ENCODE measurements at places on chromosomes 1 and 21.

- H3K36me3 ChIP-seq: no peaks in the 10 kb centered on the region
- H3K27me3 ChIP-seq: no peaks in the 10 kb centered on the region
- no peak overlapping the region for H3K4me3 ChIP-seq
- no peak for DNase-seq
- H3K4me1 ChIP-seq: peaks cover 12% of the 10 kb centered on the region
Measured at GRCh38 chr1:27476237-27476636, 13.7 kb downstream of the WASF2 start.

- H3K36me3 ChIP-seq: no peaks in the 10 kb centered on the region
- no peak overlapping the region for H3K4me3 ChIP-seq
- H3K27ac ChIP-seq: no peak overlapping the region
- no peak for DNase-seq
Measured at GRCh38 chr1:87061742-87062156, 147.3 kb downstream of the HS2ST1 start.

- no peaks in the 10 kb centered on the region for H3K36me3 ChIP-seq
- no peaks in the 10 kb centered on the region for H3K4me1 ChIP-seq
- no peak overlapping the region for H3K4me3 ChIP-seq
- no peak for DNase-seq
- H3K27ac ChIP-seq: no peak overlapping the region
Measured at GRCh38 chr21:36045993-36046392, 14.3 kb downstream of the SETD4 start.

DNA sequence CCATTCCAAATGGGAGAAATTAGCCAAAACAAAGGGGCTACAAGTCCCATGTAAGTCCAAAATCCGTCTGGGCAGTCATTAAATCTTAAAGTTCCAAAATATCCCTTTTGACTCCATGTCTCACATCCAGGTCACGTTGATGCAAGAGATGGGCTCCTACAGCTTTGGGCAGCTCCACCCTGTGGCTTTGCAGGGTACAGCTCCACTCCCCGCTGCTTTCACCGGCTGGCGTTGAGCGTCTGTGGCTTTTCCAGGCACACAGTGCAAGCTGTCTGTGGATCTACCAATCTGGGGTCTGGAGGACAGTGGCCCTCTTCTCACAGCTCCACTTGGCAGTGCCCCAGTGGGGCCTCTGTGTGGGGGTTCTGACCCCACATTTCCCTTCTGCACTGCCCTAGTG, 130.2 kb downstream of the TPR start:
- no peaks in the 10 kb centered on the region for H3K36me3 ChIP-seq
- DNase-seq: no peak

DNA sequence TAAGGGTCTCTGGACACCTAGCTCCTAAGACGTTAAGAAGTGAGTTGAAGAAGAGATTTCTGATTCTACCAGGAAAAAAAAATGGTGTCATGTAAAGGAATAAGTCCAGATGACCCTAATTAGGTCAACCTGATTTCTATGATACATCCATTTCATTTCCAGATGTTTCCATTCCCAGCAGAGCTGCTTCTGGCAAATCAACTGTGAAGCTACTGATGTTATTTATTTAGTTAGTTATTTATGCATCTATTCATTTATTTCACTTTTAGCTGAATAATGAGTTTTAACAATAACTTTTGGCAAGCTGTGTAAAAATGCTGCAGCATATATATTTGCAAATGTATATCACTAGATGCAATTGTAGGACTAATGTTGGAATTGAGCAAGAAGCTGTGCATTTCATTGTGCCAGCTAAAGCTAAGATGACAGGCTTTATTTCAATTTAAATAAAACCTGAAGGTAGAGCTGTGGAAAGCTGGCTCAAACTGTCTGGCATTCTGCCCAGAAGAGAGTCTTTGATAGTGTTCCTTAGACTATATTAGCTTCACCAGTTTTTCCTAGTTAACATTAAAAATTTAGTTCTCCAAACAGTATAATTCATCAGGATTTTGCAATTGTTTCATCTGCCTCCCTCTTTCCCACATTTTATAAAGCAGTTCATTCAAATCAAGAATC, 1164.4 kb upstream of the ADGRL4 start:
- H3K4me1 ChIP-seq: no peaks in the 10 kb centered on the region
- DNase-seq: no peak
- H3K4me3 ChIP-seq: no peak overlapping the region
- no peaks in the 10 kb centered on the region for H3K27me3 ChIP-seq

DNA sequence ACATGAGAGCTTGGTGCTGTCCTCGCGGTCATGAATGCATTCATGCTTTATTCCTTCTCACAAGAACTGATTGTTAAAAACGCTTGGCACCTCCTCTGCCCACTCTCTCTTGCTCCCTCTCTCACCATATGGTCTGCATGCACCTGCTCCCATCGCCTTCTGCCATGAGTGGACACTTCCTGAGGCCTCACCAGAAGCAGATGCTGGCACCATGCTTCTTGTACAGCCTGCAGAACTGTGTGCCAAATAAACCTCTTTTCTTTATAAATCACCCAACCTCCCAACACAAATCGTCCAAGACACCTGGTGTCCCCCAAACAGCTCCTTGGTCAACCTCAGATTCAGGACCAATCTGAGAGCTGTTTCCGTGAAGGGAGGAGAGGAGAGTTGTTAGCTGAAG, 43.3 kb upstream of the PCBP3 start:
- DNase-seq: no peak
- H3K27me3 ChIP-seq: no peaks in the 10 kb centered on the region
- no peak overlapping the region for H3K27ac ChIP-seq

DNA sequence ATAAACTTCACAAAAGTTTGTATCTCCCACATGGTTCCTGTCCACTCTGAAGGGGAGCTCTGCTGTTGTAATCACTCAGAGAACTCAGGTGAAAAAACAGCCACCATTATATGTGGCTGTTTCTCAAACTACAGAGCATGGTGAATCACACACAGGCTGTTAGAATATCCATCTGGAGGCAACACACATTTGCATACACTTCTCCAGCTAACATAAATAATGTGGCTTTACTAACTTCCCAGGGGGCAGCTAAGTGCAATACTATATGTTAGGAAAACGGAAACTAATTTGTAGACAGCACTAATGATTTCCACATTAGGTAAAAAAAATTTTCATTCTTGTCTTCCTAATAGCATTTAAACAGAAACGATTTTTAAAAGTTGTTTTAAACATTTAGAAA, 49.3 kb downstream of the PTGFR start:
- no peak overlapping the region for H3K27ac ChIP-seq
- no peaks in the 10 kb centered on the region for H3K27me3 ChIP-seq
- H3K4me1 ChIP-seq: no peaks in the 10 kb centered on the region
- no peaks in the 10 kb centered on the region for H3K36me3 ChIP-seq

DNA sequence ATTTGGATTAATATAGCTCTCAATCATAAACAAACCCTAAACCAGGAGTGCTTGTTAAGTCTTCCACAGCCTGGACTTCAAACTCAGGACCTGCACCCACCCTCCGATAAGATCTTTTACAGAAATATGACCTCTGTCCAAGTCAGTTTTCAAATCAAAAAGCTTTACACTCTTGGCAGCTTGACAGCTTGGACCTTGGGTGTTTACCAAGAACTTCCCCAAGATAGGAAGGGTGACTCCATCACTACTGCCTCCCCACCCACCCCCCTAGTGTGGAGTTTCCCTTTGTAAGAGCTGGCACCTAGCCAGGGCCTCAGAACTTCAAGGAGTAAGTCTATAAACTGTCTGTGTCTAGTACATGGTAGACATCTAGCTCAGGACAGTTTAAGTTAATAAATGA, 9.6 kb downstream of the BCAR3 start:
- H3K27me3 ChIP-seq: no peaks in the 10 kb centered on the region
- H3K36me3 ChIP-seq: no peaks in the 10 kb centered on the region
- no peak overlapping the region for H3K4me3 ChIP-seq

- H3K27me3 ChIP-seq: no peaks in the 10 kb centered on the region
- H3K36me3 ChIP-seq: no peaks in the 10 kb centered on the region
- no peak for DNase-seq
- H3K4me3 ChIP-seq: no peak overlapping the region
- no peak overlapping the region for H3K27ac ChIP-seq
- H3K4me1 ChIP-seq: no peaks in the 10 kb centered on the region
Measured at GRCh38 chr1:151581451-151581850, 30.4 kb upstream of the SNX27 start.
